ENCODE measurements at places on chromosomes 13 and 19.
A peak's percentile ranks its signal among the peaks of the same experiment; 100 is the strongest.

DNA sequence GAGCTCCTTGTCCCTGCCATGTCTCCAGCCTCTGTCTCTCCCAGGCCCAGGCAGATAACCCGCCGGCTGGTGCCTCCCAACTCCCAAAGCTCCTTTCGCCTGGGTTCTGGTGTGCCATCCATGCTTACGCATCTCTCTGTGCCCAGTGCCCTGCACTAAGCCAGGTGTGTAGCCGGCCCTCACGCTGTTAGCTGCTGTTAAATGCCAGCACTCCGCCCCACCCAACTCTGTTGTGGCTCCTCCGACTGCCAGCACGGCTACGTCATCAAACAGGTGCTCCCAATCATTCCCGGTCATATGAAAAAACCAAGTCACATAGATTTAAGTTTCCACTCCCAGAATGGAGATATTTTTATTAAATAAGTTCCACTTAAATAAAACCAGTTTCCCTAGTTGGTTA lies 7.0 kb upstream of the HSPH1 start:
- DNase-seq: no peak

- no peak for DNase-seq
Observed at GRCh38 chr13:100398360-100398759, 190.2 kb downstream of the GGACT start.

- DNase-seq: no peak
Observed at GRCh38 chr19:41364524-41365391, 809 bp upstream of the B9D2 start.

DNA sequence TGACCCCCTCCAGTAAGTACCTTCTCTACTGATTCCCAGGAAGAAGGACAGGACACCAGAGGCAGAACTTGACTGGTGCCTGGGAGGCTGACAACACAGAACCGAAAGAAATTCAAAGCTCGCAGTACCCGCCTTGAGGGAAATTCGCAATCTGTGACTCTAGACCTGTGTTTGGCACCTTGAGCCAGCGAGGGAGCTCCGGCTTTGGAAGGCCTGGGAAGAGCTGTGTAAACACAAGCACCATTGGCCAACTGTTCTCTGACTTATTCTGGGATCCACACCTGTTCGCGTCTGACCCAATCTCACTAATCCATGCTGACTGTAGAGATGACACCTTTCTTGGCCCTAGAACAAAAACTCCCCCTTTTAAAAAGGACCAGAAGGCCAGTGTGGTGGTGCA lies 50.7 kb downstream of the CEBPG start:
- no peak for DNase-seq

GRCh38 chr13:106099765-106100164 lies 435.7 kb downstream of the EFNB2 start:
- no peak for DNase-seq

GRCh38 chr13:31282741-31283455 lies 83.1 kb downstream of the B3GLCT start:
- DNase-seq: no peak

- DNase-seq: no peak
Observed at GRCh38 chr13:26562512-26562890, 5.0 kb downstream of the WASF3 start.

DNA sequence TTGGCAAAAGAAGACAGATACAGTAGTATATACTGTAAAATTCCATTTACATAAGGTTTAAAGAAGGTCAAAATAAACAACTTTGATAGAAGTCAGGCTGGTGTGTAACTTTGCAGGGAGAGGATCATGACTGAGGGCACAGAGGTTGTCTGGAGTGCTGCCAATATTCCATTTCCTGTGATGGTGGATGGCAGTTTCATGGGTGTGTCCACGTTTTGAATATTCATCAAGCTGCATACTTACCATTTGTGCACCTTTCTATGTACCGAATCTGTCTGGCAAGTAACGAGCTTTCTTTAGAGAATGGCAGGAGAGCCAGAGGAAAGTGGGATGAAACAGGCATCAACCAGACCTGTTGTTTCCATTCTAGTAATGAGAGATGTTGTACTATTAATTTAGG lies 420.5 kb upstream of the HTR2A start:
- DNase-seq: no peak

DNA sequence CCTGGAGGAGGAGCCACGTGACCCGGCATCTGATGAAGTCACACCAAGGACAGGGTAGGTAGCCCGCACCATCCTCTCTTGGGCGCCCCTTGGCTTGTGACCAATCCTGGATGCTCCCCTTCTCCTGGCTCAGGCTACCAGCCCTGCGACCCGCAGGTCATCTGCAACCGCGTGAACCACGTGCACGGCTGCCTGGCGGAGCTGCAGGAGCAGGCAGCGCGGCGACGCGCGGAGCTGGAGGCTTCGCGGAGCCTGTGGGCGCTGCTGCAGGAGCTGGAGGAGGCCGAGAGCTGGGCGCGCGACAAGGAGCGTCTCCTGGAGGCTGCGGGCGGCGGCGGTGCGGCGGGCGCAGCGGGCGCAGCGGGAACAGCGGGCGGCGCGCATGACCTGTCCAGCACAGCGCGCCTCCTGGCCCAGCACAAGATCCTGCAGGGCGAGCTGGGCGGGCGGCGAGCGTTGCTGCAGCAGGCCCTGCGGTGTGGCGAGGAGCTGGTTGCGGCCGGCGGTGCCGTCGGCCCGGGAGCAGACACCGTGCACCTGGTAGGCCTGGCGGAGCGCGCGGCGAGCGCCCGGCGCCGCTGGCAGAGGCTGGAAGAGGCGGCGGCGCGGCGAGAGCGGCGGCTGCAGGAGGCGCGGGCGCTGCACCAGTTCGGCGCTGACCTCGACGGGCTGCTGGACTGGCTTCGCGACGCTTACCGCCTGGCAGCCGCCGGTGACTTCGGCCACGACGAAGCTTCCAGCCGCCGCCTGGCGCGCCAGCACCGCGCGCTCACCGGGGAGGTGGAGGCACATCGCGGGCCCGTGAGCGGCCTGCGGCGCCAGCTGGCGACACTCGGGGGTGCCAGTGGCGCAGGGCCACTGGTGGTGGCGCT lies 45.9 kb downstream of the SPTBN4 start:
- DNase-seq: no peak

DNA sequence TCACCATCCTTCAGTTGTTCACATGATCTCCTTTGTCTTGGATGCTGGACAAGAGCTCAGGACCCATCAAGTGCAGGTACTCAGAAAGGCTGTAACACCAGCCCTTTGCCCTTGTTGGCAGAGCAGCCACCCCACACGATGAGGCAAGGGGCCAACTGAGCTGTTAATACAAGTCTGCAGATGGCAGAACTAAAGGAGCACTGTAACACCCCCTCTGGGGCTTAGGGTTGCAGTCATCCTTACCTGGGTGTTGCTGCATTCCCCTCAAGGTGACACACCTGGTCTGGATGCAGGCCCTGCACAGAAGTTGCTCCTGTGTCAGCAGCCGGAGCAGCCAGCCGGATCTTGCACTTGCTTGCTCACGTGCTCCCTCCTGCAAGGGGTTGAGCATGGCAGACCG lies 52.0 kb downstream of the STARD13 start:
- DNase-seq: no peak

GRCh38 chr13:86608701-86609100 lies 809.5 kb upstream of the SLITRK6 start:
- DNase-seq: peak; percentile 2

DNA sequence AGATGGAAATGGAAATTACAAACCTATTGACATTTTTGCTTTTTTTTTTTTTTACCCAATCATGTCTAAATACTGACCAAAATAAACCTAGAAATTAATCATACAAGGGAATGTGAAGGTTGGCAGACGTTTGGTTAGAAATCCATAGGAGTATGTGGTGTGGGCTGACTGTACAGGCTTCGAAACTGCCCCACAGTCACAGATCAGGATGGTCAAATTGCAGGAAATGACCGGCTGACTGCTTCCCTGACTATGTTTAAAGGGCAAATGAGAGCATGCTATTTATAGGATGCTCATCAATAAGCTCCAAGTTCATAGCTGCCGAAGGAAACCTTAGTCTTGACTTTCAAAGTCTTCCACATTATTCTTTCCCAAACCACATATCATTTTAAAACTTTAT lies 118.4 kb downstream of the COG6 start:
- no peak for DNase-seq

GRCh38 chr19:50458396-50459066 lies 17.8 kb upstream of the EMC10 start:
- DNase-seq: no peak

GRCh38 chr13:40340368-40341095 lies 325.9 kb downstream of the FOXO1 start:
- DNase-seq: no peak

DNA sequence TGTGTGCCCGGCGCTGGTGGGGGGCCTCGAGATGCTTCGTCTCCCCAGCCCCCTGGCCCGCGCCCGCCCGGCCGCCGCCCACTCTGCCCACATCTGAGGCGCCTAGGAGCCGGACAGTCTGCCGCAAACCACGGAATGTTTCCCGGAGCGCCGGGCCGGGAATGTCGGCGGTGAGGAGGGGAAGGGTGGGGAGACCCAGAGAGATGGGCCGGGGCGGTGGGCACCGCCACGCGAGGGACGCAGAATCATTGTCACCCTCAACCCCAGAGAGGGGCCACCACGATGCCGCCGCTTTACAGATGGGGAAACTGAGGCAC lies 46.1 kb upstream of the NFIC start:
- DNase-seq: no peak

DNA sequence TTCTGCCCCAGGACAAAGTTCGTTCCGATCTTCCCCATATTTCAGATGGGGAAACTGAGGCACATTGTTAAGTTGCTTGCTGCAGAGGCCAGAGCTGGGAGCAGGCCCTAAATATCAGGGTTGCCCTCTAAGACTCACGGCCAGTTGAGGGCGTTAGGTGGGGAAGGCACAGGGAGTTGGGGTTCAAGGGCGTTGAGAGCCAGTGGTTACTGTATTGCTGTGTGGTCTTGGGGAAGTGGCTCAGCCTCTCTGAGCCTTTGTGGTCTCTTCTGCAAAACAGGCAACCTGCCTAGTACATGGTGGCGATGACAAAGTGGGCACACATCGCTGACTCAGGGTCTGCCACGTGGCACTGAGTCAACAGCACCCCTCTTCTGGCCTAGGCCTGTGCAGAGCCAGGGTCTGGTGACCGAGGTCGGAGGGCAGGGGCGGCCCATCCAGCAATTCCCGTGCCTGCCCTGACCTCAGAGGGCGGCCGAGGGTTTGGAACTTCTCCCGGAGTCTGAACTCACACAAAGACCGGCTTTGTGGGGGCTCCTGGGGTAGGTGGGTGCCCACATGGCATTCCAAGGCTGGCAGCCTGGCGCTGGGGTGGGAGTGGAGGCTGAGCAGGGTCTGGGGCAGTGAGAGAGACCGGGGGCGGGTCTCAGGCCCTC lies 10.2 kb downstream of the TNFAIP8L1 start:
- no peak for DNase-seq

GRCh38 chr13:90454002-90454636 lies 893.4 kb upstream of the MIR17HG start:
- no peak for DNase-seq

DNA sequence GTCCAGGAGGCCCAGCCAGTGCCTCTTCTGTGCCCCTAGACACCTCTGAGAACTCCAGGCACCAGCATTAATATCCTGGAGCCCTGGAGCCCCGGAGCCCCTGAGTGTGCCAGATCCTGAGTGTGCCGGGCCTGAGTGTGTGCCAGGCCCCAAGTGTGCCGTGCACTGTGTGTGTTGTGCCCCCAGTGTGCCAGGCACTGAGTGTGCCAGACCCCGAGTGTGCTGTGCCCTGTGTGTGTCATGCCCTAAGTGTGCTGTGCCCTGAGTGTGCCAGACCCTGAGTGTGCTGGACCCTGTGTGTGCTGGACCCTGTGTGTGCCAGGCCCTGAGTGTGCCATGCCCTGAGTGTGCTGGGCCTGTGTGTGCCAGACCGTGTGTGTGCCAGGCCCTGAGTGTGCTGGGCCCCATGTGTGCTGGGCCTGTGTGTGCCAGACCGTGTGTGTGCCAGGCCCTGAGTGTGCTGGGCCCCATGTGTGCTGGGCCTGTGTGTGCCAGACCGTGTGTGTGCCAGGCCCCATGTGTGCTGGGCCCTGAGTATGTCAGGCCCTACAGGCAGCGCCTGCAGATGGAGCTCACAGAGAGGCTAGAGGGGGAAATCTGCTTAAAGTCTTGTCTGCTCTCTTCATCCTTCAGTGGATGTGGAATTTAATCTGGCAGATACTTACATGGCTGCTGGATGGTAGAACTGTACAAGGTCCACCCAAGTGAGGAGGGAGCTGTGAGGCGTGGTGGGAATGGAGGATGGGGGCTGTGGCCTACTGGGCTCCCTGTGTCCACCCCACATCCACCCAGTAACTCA lies 53.9 kb downstream of the C13orf46 start:
- no peak for DNase-seq

DNA sequence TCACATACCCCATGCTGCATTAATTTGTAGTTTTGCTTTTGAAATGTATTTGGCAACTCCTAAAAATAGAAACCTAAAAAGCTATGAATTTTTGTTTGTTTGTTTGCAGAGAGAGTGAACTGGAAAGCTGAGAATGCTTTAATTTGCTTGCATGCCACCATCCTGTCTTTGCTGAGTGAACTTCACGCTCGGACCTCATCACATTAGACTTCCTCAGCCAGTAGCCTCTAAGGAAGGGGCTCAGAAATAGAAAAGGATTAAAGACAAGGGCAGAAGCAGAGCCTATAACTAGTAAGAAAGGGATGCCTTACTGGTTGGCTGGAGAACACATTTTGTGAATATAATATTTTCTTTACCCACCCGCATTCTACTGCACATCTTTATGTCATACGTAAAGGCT lies 275.1 kb downstream of the DCLK1 start:
- no peak for DNase-seq

GRCh38 chr13:28318496-28318895 lies 176.4 kb downstream of the FLT1 start:
- no peak for DNase-seq

DNA sequence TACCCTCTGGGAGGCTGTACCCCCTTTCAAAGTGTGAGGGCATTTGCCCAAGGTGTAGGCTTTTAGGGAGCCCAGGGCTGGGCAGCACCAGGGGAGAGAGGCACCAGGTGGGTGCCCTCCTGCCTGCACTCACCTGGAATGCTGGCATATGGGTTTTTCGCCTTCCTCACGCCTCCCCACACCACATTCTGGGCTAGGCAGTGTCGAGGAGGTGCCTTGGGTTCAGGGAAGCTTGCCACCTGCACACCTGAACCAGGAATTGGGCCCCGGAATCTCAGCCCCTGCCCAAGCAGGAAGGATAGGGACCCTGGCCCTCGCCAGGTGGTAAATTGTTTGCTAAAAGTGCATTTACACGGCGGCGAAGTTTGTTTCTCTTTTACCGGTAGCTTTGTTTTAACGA lies 5.1 kb upstream of the TSHZ3 start:
- no peak for DNase-seq

DNA sequence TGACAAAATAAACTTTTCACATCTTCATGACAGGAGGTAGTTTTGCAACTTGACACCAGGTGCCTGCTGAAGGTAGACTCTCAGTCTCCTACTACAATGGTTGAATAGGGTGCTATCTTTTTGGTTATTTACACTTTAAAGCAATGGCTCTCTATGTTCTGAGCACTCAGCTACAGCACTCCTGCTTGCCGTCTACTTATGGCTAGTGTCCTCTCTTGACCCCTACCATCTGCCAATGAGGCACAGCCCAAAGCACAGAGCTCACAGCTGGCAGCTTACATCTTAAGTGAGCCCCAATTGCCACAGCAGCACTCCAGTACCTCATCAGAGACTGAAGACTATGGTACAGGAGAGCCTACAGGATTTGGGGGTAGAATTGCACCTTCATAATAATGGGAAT lies 11.4 kb downstream of the ZNF708 start:
- no peak for DNase-seq

GRCh38 chr13:60922576-60923231 lies 492.9 kb downstream of the PCDH20 start:
- DNase-seq: no peak

- DNase-seq: no peak
Observed at GRCh38 chr19:3006075-3006767, 22.9 kb downstream of the TLE2 start.

Measured in C1 segment of cervical spinal cord (tissue), 14 donors.